ENCODE measurements at places on chromosomes 2 and 18.

- no peak for DNase-seq
Observed at GRCh38 chr2:203510256-203510940, 24.7 kb downstream of the RAPH1 start.

GRCh38 chr2:158841850-158842249 lies 46.7 kb downstream of the DAPL1 start:
- DNase-seq: peak; percentile 93

DNA sequence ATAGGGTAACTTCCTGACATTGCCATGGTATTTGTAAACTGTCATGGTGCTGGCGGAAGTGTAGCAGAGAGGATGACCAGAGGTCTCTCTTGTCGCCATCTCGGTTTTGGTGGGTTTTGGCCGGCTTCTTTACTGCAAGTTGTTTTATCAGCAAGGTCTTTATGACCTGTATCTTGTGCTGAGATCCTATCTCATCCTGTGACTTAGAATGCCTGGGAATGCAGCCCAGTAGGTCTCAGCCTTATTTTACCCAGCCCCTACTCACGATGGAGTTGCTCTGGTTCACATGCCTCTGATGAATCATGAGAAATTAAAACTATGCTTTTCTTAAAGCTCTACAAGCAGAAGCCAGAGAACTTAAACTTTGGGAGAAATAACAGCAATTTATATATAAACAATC lies 12.7 kb upstream of the NFU1 start:
- no peak for DNase-seq

DNA sequence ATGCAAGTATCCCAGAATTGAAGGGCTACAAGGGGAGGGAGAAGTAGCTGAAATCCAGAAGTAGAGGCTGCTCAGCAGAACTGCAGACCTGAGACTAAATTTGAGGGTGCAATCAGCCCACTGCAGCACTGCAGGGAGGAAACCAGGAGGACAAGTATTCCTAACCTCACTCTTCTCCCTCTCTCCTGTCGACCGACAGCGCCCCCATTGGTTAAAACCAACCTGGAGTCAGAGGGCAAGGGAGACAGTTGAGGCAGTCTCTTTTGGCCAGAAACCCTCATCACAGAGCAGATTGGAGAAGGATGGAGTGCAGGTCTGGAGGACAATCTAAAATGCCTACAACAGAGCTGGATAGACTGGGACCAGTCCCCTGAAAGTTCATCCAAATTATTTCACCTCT lies 768.9 kb upstream of the KLHL29 start:
- DNase-seq: no peak

- DNase-seq: no peak
Observed at GRCh38 chr18:34583895-34584294, 126.2 kb upstream of the DTNA start.

GRCh38 chr2:128466776-128467175 lies 148.1 kb upstream of the HS6ST1 start:
- DNase-seq: no peak

GRCh38 chr2:12624905-12625598 lies 91.7 kb upstream of the TRIB2 start:
- DNase-seq: no peak

GRCh38 chr2:148614322-148615049 lies 30.1 kb upstream of the EPC2 start:
- DNase-seq: peak; percentile 74

GRCh38 chr18:58529714-58530354 lies 99.1 kb downstream of the ALPK2 start:
- peak; percentile 66 for DNase-seq

GRCh38 chr2:206797376-206797775 lies 32.0 kb downstream of the FASTKD2 start:
- DNase-seq: no peak

GRCh38 chr2:32688541-32688940 lies 60.7 kb downstream of the TTC27 start:
- DNase-seq: peak; percentile 67

GRCh38 chr2:156892467-156893281 lies 364.8 kb upstream of the GALNT5 start:
- peak; percentile 28 for DNase-seq

DNA sequence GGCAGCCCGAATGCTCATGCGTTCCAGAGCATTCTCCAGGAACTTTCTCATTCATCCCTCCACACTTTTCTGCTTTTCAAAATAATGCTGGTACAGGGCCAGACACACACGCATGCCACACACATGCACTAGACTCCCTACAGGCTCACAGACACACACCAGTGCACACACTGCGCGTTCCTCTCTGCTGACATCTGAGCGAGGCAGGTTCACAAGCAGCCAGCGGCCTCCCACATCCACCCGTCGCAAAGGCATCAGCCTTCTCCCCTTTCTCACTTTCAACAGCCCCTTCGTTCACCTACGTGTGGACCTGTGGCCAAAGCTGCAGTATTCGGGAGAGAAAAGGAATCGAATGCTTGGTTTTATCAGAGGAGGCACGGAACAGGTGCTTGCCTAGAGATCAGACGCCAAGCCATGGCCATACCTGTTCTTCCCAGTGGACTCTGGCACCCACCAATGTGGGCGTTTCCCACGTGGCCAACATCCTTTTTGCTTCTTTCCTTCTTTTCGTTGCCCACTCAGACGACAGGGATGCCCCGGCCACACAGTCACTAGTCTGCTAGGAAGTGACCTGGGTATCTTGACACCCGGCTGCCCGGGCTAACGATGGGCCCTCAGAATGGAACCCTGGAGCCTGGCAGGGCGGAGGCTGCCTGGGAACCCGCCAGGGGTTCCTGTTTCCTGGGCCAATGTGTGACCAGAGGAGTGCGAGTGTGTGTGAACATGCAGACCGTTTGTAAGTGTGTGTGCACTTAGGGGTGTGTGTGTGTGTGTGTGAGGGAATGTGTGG lies 85.8 kb upstream of the ID2 start:
- no peak for DNase-seq

DNA sequence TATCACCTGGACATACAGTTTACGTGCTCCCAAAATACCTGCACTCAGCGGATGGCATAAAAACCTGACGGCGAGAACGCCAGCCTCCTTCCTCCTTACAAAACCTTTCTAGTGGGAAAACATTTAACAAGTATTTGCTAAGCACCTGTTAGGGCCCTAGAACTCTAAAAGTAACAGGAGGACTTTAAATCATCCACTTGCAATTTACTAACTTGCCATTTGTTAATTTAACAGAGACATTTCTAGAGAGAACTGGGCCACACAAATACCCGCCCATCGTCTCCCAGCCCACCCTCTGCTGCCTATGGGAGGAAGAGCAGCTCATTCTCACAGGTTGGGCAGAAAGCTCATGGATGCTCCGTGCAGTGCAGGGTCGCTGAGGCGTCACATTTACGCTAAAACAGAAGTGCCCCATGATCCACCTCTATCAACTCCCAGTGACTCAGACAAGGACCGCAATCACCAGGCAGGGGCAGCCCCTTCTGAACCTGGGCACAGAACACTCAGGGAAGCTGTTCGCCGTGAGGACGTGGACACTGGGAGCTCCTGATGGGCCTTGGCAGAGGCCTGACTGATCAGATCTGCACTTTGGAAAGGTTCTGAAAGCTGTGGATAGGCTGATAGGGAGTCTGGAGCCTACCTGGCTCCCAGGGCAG lies 106.9 kb downstream of the HDAC4 start:
- DNase-seq: no peak

GRCh38 chr2:209145941-209146681 lies 277.7 kb upstream of the MAP2 start:
- no peak for DNase-seq
